ENCODE measurements at places on chromosomes 7 and 10. TPM values are rescaled to one million over a fixed set of nuclear protein-coding genes. Genes with fewer than 3 reads are reported as not detected.

- H3K36me3 ChIP-seq = no peaks in the 10 kb centered on the region
- no peak overlapping the region for H3K4me3 ChIP-seq
- no peaks in the 10 kb centered on the region for H3K4me1 ChIP-seq
- DNase-seq = no peak
- H3K27me3 ChIP-seq = no peaks in the 10 kb centered on the region
Observed at GRCh38 chr7:47765373-47765979, 182.8 kb downstream of the PKD1L1 start.

- peaks cover 16% of the 10 kb centered on the region for H3K4me1 ChIP-seq
- no peaks in the 10 kb centered on the region for H3K36me3 ChIP-seq
- DNase-seq = no peak
- peak overlapping the region; percentile 92 for H3K27ac ChIP-seq
Observed at GRCh38 chr10:114526126-114526503, 121.8 kb upstream of the AFAP1L2 start.

- H3K4me1 ChIP-seq = no peaks in the 10 kb centered on the region
- H3K27ac ChIP-seq = no peak overlapping the region
- no peaks in the 10 kb centered on the region for H3K36me3 ChIP-seq
- no peak overlapping the region for H3K4me3 ChIP-seq
- no peaks in the 10 kb centered on the region for H3K27me3 ChIP-seq
- DNase-seq = no peak
Observed at GRCh38 chr7:97580205-97580604, 151.7 kb upstream of the TAC1 start.

PBLD gene
- 2.5 TPM for polyA plus RNA-seq

PLEKHS1 gene
- polyA plus RNA-seq = 0.37 TPM

DNA sequence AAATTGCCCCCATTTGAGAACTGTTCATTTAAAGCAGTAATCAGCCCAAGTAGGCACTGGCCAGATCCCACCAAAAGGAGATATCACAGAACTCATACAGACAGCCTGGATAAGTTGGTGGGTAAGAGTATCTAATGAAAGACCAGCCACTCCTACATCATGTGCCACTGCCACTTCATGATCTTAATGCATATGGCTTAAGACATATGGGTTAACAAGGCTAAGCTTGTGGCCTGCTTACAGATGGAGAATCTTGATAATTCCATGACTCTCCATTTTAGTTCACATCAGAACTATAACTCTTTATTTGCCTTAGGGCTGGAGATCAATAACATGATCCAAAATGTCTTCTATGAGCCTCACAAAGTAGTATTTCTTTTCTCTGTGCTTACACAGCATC is 6.8 kb upstream of the IFIT1B start:
- H3K4me3 ChIP-seq = no peak overlapping the region
- H3K27me3 ChIP-seq = no peaks in the 10 kb centered on the region
- no peak for DNase-seq

DNA sequence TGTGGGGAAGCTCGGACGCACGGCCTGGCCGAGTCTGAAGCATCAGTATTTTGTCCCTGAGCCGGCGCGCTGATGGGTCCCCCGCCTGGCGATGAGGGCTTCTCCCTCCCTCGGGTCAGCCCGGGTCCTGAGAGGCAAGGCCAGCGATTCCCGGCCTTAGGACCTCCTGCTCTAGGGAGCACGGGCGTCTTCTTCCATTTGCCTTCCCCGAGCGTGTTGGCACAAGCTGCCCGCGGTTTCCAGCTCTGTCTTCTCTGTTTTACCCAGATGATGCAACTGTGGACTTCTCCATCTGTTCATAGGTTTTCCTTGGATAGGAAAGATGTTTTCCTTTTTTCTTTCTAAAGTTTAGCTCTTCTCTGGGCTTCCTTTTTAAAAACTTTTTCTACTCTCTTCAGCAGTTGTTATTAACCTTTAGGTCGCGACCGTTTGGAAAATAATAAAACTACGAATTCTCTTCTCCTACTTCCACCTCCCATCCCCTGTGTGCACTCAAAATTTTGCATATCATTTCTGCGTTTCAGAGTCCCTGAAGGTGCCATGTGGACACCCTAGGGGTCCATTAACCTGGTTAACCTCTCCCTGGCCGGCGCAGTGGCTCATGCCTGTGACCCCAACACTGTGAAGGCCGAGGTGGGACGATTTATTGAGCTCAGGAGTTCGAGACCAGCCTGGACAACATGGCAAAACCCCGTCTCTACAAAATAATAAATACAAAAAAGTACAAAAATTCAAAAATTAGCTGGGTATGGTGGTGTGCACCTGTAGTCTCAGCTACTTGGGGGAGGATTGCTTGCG is 1.4 kb upstream of the SLC25A28 start:
- H3K27me3 ChIP-seq = peaks cover 7% of the 10 kb centered on the region
- H3K4me3 ChIP-seq = peak overlapping the region; percentile 70
- DNase-seq = no peak
- H3K4me1 ChIP-seq = peaks cover 8% of the 10 kb centered on the region
- H3K36me3 ChIP-seq = no peaks in the 10 kb centered on the region
- peak overlapping the region; percentile 95 for H3K27ac ChIP-seq

DNA sequence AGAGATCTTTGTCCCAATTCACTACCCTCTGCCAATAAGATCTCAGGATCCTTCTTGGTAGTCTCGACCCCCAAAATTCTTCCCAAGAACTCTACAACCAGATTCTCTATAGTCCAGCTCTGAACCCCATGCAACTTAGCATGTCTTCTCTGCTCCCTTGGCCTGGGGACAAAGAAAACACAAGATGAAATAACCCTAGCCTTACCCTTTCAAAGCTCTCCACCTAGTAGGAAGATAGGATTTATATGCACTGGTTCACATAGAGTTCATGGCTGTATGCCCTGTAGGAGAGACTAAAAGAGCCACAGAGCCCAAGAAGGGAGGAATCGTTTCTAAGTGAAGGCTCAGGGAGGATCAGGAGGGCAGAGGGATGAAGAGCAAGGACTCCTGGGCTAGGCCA is 96.1 kb downstream of the PPP1R3C start:
- DNase-seq = no peak
- no peaks in the 10 kb centered on the region for H3K4me1 ChIP-seq
- no peaks in the 10 kb centered on the region for H3K27me3 ChIP-seq
- no peak overlapping the region for H3K27ac ChIP-seq
- no peaks in the 10 kb centered on the region for H3K36me3 ChIP-seq

- no peaks in the 10 kb centered on the region for H3K4me1 ChIP-seq
- H3K36me3 ChIP-seq = no peaks in the 10 kb centered on the region
- H3K27ac ChIP-seq = no peak overlapping the region
- H3K27me3 ChIP-seq = peaks cover 11% of the 10 kb centered on the region
- DNase-seq = no peak
Observed at GRCh38 chr10:43218206-43218950, 48.5 kb downstream of the RASGEF1A start.

- peaks cover 4% of the 10 kb centered on the region for H3K4me1 ChIP-seq
- H3K27ac ChIP-seq = no peak overlapping the region
- no peak for DNase-seq
- no peak overlapping the region for H3K4me3 ChIP-seq
- H3K27me3 ChIP-seq = no peaks in the 10 kb centered on the region
Observed at GRCh38 chr10:24616536-24616935, 107.2 kb downstream of the ARHGAP21 start.

DNA sequence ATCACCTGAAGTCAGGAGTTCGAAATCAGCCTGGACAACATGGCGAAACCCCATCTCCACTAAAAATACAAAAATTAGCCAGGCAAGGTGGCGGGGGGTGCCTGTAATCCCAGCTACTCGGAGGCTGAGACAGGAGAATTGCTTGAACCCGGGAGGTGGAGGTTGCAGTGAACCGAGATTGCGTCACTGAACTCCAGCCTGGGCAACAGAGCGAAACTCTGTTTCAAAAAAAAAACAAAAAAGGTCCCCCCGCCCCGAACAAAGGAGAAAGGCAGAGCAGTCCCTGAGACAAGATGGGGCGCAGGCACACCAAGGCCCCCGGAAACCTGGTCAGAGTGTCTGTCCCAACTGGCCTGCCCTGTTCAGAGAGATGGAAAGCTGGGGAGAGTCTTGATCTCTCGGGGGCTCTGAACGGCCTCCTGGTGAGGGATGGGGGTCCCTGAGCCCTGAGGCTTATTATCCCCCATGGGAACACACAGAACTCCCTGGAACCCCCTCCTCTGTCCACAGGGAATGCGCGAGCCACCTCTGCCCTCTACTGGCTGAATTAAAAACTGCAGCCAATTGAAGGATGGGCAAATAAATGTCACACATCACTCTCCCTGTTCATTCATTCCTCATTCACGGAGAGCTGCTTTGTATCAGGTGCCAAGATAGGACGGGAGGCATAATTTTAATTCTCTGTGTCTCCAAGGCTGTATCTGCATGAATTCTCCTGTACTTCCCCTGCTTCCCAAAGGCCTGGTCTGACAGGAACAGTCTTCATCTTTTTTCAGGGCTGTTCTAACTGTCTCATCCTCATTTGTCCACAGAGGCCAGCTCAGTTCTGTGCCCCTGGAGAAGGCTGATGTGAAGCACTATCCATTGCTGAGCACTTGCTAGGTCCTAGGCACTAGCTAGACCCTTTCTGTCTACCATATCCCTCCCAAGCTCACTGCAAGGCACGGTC is 28.9 kb downstream of the MAT1A start:
- H3K27me3 ChIP-seq = no peaks in the 10 kb centered on the region
- H3K4me3 ChIP-seq = no peak overlapping the region
- DNase-seq = no peak

- H3K27ac ChIP-seq = no peak overlapping the region
- no peaks in the 10 kb centered on the region for H3K36me3 ChIP-seq
- no peaks in the 10 kb centered on the region for H3K4me1 ChIP-seq
Observed at GRCh38 chr7:135742371-135742770, 6.2 kb downstream of the FAM180A start.

GRCh38 chr10:63125459-63125858 is 7.7 kb upstream of the NRBF2 start:
- H3K27ac ChIP-seq = no peak overlapping the region
- H3K36me3 ChIP-seq = no peaks in the 10 kb centered on the region
- no peak for DNase-seq
- H3K27me3 ChIP-seq = no peaks in the 10 kb centered on the region
- H3K4me1 ChIP-seq = no peaks in the 10 kb centered on the region

CPN1 gene
- polyA plus RNA-seq = 0.02 TPM

PTPRE gene
- polyA plus RNA-seq = 12.3 TPM

GRCh38 chr10:69446650-69447151 is 4.6 kb upstream of the TSPAN15 start:
- H3K36me3 ChIP-seq = no peaks in the 10 kb centered on the region
- H3K27ac ChIP-seq = no peak overlapping the region
- H3K27me3 ChIP-seq = no peaks in the 10 kb centered on the region
- H3K4me1 ChIP-seq = peaks cover 5% of the 10 kb centered on the region

POM121 gene
- 14.4 TPM for polyA plus RNA-seq

DNA sequence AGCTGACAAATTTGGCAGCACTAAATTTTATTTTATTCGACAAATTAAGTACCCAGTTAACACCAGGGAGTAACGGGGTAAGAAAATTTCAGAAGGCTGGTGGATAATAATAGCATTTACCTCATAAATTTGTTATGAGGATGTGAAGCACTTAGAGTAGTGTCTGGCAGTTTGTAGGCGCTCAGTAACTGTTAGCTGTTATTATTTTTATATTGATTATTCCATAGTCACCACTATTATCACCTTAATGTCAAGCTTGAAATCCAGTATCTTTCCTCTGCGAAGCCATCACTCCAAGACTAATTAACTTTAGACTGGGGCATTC is 563 bp upstream of the COA1 start:
- peak overlapping the region; percentile 69 for H3K4me3 ChIP-seq
- H3K4me1 ChIP-seq = peaks cover 4% of the 10 kb centered on the region
- H3K27me3 ChIP-seq = no peaks in the 10 kb centered on the region
- no peak for DNase-seq
- H3K27ac ChIP-seq = peak overlapping the region; percentile 84

DNA sequence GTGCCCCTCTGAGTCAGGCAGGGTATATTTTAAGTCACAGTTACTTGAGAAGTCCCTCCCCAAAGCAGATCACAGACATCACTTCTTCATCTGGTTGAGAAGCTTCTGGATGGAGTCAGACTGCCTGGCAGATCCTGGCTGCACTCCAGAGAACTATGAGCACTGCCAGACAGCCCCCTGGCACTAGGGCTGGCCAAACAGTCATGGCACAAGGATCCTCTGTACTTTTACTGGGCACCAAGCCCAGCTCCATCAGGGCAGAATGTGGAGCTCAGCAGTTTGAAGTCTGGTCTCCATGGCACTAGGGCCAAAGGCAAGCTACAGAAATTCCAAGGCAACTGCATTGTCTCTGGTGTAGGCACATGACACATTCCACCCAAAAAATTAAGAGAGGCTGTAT is 162.1 kb downstream of the NRG3 start:
- H3K36me3 ChIP-seq = no peaks in the 10 kb centered on the region
- DNase-seq = no peak
- no peak overlapping the region for H3K27ac ChIP-seq
- no peaks in the 10 kb centered on the region for H3K4me1 ChIP-seq
- no peaks in the 10 kb centered on the region for H3K27me3 ChIP-seq

DNA sequence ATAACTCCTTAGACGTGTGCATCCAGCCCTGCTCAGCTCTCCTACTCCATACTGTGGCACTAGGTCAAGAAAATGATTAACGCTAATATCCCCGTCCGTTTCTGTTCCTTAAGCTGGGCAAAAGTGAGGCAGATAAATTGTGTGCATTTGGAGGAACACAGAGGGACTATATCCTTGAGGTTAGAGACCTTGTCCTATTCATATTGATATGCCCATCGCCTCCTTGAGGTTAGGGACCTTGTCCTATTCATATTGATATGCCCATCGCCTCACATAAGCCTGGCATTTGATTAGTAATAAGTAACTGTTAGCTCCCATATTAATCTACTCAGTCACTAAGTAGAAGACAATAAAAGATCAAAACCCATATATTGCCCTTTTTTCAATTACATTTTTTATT is 12.9 kb upstream of the TAX1BP1 start:
- no peaks in the 10 kb centered on the region for H3K27me3 ChIP-seq
- no peaks in the 10 kb centered on the region for H3K4me1 ChIP-seq
- no peak for DNase-seq
- no peak overlapping the region for H3K27ac ChIP-seq
- H3K36me3 ChIP-seq = no peaks in the 10 kb centered on the region
- H3K4me3 ChIP-seq = no peak overlapping the region

DNA sequence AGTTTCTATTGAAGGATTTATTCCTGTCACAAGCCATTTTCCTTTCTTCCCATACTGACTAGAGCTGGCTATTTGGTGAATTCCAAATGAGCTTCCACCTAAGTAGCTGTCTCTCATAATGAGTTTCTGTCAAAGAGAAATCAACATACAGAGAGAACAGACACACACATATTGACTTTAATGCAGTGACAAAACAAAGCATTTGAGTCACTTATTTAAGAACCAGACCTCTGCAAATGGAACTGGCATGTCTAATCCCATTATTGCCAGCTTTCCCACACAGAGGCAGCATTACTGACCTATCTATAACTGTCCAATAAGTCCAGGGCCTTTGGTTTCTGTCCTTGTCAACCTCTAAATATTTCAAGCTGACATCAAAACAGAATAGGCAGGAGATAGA is 179.3 kb upstream of the CSTF2T start:
- DNase-seq = no peak
- no peaks in the 10 kb centered on the region for H3K27me3 ChIP-seq
- no peaks in the 10 kb centered on the region for H3K36me3 ChIP-seq
- no peaks in the 10 kb centered on the region for H3K4me1 ChIP-seq
